Activated CD8-positive, alpha-beta memory T cell treated with anti-CD3 and anti-CD28 coated beads, Interleukin-2, amount 50 U/mL, for 48 hours (primary cell): ENCODE measurements at places on chromosomes 5 and 9.

DNA sequence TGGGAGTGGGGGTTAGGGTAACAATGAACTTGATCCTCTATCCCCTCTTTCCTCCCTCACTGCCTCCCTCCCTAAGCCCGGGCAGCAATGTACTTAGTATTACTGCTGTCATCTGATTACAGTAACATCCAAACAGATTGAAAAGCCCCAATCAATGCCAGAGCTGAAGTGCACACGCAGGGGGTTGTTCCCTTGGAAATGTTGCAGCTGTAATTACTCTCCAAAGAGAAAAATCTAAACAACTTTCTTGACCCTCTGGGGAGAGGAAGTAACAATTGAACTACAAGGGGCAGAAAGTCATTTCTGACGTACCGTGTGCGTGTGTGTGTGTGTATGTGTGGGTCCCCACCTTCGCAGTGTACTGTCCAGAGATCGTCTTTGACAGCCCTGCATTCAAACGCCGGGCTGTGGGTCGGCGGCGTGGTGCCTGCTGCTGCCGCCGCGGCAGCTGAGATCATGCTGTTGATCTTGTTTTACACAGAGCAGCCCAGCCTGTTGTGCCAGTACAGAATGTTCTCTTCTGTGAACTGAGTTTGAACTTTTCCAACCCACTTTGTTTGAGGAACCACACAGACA lies 66.0 kb upstream of the KLF9 start:
- no peak for DNase-seq

DNA sequence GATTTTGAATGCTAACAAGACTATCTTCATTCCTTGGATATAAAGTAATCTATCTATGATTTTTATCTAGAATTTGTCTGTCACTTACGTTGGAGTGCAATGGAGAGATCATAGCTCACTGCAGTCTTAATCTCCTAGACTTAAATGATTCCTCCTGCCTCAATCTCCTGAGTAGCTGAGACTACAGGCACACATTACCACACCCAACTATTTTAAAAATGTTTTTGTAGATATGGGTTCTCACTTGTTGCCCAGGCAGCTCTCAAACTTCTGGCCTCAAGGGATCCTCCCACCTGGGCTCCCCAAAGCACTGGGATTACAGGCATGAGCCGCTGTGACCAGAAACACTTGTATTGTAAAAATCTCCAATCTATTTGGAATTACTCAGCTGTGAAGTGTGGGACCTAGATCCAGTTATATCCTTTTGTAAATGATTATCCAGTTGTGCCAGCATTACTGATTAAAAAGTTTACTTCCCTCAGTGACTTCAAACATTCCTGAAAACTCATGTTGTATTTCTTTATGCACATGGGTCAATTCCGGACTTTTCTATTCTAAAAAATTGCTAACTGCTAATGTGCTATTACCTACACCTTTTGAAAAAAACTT lies 1793.8 kb upstream of the WWC1 start:
- DNase-seq = no peak

GRCh38 chr9:75188756-75189155 lies 100.4 kb downstream of the OSTF1 start:
- DNase-seq = no peak

GRCh38 chr5:142881076-142881783 lies 111.1 kb downstream of the ARHGAP26 start:
- DNase-seq = no peak

- no peak for DNase-seq
Observed at GRCh38 chr9:70484232-70485130, 70.0 kb upstream of the KLF9 start.

GRCh38 chr9:129113645-129114304 lies 2.6 kb downstream of the PTPA start:
- no peak for DNase-seq

GRCh38 chr9:99828417-99829176 lies 6.9 kb downstream of the NR4A3 start:
- DNase-seq = no peak

DNA sequence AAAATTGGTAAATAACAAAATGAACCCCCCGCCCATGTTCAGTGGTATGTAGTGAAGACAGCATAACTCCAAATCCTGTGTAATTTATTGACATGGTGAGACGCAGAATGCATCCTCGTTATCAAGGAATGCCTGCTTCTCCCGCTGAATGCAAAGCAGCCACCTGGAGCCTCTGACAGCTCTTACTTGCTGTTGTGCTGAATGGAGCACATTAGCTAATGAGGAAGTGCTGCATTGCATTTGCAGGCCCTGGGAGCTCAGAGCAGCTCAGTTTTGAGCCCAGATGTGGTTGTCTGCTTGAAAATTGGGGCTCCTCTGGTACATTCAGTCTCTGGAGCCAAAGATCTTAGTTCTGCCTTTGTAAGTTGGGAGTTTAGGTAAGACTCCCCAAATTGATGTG lies 28.9 kb downstream of the PLAC8L1 start:
- DNase-seq = no peak

GRCh38 chr5:10674582-10674981 lies 86.5 kb downstream of the DAP start:
- DNase-seq = no peak

DNA sequence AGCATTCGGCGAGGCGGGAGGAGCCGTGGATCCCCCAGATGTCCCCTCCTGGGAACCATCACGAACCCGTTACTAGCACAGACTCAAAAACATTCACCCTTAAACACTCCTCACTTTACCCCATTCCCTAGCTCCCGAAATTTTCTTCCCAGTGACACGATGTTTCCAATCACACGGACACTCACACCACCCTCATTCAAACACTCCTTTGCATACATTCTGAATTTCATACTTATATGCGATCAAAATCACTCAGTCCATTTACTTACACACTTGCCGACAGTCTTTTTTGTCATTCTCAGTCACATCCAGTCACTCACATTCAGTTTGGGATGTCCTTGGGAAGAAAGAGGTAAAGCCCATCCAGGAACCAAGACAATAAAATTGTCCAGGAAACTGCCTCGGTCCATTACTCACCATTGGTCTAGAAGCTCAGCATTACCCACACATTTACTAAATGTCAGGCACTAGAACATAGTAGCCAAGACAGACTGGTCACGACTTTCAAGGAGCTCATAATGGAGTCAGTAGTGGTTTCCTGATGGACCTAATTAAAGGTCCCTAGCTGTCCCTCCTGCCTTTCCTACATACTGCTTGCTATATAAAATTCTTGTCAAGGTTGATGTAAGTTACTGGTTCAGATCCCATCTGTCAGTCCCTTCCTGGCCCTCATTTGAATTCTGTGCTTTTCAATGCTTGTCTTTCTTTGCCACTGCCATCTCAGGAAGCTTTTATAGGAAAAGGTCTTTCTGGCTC lies 574 bp downstream of the SLC35A4 start:
- no peak for DNase-seq

DNA sequence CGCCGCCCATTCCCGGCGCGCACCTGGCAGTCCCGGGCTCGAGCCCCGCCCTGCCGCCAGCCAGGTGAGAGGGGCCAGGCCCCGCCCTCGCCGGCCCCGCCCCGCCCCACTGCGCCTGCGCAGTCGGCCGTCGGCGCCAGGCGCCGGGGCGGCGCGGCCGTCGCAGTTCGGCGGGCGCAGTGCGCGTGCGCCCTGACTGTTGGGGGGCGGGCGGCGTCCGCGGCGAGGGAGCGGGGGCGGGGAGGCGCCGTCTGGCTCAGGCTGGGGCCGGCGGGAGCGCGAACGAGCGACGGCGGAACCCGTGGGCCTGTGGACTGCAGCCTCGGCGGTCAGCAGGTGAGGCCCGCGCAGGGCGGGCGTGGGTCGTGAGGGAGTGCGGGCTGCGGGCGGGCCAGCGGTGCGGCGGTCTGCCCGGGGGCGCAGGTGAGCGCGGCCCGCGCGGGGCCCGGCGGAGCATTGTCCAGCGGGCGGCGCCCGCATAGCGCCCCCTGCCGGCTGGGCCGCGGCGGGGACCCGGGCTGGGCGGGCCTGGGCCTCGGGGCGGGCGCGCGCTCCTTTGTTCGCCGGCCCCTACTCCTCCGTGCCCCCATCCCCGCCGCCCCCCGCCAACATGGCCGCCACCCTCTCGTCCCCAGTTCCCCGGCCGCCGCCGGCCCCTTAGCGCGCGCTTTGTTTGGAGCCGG lies at the start of gene SPIN1:
SPIN1 (plus strand) TSS at position 242 of the 683 bp plus-strand sequence. CDS start 38,096 bp downstream, outside the sequence.
- peak; percentile 94 for DNase-seq

GRCh38 chr5:34599471-34600117 lies 56.5 kb upstream of the RAI14 start:
- DNase-seq = no peak

GRCh38 chr5:821504-821903 lies 29.3 kb downstream of the ZDHHC11 start:
- DNase-seq = no peak

DNA sequence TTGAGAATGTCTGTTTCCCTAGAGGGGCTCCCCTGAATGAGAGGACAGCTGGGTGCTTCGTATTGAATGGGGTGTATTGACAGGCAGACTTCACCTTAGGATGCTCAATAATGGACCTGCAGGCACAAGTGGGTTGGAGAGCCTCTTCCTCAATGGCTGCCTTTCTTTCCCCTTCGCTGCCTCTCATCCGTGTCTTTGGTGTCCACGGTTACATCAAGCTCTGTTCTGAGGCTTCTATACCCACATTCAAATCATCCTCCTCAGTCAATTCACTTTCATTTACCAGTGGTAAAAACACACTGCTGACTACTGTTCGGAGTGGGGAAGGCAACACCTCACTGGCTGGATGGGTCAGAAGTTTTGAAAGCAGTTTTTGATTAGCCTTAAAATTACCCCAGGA lies 20.6 kb downstream of the LIX1 start:
- no peak for DNase-seq

DNA sequence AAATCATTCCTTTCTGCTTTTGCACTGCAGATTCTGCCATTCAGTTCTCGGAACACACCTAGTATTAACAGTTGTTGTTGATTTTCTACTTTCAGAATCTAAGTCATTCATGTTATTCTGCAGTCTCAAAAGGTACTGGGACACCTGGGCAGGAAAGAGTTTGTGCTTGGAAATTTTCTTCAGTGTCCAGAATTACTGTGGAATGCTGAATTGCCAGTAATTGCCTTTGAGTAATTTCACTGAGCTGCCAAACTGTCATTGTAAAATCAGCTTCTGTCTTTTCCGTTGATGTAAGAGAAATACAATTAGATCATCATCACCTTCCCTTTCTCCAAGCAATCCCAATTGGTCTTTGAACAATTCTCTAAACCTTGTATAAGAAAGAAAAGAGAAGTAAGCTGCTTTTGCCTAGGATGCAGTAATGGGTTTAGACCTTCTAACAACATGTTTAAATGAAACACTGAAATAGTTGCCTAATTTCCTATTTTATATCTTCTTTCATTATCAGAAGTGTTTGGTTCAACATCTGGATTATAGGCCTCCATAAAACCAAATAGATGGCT lies 75.7 kb upstream of the TGFBR1 start:
- DNase-seq = no peak

- DNase-seq = no peak
Observed at GRCh38 chr5:127988146-127988760, 95.3 kb upstream of the SLC12A2 start.

GRCh38 chr9:138068601-138069035 lies 191.0 kb downstream of the CACNA1B start:
- DNase-seq = peak; percentile 37

DNA sequence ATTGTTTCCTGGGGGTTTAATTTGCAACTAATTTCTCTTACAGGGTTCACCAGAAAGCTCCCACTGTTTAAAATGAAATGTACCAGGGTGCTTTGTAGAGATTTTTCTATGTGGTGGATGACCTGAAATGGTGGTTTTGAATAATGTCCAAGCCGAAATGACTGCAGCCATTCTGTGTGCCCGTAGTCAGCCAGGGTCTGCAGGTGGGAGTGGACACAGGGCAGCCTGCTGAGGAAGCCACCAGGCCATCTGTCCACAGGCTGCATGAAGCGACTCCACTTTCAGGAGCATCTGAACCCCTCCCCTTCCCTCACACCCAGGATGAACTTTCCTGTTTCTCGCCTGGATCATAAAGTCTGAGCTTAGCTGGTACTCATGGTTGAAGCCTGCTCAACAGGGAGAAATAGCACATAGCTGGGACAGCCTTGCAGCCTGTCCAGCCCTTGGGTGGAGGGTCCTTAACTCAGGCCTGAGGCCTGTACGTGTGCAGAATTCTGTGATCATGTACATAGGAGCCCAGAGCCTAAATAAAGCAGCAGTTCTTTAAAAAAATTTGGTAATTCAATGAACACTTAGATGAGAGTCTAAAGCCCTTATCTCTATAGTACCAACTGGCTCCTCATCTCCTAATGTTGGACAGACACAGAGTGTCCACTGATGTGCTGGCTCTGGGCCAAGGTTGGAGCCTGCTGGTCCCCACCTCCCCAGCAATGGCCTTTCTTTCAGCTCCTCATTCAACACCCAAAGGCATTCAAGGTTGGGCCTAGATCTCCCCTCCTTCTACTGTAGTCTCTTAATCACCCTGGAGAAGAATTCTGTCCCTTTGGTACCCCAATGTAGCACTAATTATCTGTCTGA lies 72.8 kb downstream of the SHB start:
- DNase-seq = no peak

GRCh38 chr5:116814626-116815385 lies 240.2 kb upstream of the SEMA6A start:
- DNase-seq = no peak

GRCh38 chr9:26809795-26810194 lies 82.8 kb downstream of the CAAP1 start:
- DNase-seq = no peak

GRCh38 chr9:130937146-130938076 lies 1.6 kb downstream of the FIBCD1 start:
- no peak for DNase-seq

GRCh38 chr9:136074706-136075105 lies 20.4 kb downstream of the NACC2 start:
- DNase-seq = no peak

DNA sequence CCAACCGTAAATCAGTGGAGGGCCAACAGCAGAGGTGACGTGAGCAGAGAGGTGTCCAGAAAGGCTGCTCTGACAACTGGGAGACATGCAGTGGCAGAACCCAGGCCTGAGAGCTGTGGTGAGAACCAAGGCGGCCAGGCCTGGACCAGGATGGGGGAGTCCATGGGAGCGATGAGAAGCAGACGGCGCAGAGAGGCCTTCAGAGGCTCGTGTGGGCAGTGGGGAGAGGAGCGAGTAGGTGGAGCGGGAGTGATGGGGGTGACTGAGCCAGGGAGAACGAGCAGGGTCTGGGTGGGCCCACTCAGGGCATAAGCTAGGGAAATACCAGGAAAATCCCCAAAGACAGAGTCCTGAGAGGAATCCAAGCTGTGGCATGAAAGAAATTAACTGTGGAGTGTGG lies 7.9 kb upstream of the IL3 start:
- no peak for DNase-seq

DNA sequence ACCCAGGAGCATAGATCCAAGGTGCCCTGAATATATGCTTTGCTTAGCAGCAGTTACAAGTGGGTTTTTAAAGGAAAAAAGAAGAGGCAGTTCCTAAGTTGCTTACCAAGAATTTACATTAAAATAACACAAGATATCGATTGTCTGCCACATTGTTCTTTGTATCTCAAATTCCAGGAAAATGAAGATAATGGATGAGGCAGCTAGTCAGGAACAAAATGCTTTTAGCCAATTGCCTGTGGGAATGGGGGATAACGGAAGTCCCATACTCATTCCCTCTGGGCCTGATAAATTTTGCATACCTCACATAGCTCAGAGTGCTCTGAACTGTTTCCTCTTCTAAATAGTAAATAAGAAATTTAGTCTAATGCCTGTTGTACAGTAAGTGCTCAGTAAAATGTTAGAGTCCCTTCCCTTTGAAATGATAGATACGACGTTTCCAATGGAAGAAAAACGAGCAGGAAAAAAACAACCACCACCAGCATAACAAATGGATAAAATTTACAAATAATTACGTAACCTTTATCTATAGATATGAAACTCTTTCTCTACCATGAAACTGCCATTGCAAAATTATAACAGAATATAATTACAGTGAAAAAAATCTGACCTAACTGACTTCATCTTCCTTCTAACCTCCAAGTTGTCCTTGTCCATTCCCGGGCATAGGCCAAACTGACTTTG lies 35.5 kb upstream of the TENT2 start:
- DNase-seq = no peak
